Amniotic epithelial cell (primary cell): ENCODE measurements at places on chromosomes 7 and 10.

- no peak for DNase-seq
Measured at GRCh38 chr10:105024184-105024583, 383.1 kb downstream of the SORCS3 start.

- DNase-seq = peak; percentile 63
Measured at GRCh38 chr7:142375710-142376313, 118.0 kb upstream of the PRSS58 start.

- DNase-seq = peak; percentile 69
Measured at GRCh38 chr10:77156406-77156879, 481.2 kb downstream of the KCNMA1 start.

DNA sequence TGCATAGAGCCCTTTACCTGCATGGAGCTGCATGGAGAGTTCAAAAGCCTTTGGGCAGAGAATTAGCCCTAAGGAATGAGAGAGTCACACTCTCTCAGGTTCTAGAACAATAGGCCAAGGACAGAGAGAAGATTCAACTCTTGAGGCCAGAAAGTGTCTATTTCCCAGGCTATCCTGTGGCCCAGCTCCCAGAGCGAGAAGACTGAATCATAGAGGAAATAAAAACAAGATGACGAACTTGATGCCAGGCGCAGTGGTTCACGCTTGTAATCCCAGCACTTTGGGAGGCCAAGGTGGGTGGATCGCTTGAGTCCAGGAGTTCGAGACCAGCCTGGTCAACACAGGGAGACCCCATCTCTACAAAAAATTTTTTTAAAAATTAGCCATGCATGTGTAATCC, 18.3 kb upstream of the PODXL start:
- no peak for DNase-seq

- peak; percentile 77 for DNase-seq
Measured at GRCh38 chr10:20494474-20494873, 402.6 kb downstream of the NEBL start.

GRCh38 chr7:122913608-122914007, 27.3 kb upstream of the CADPS2 start:
- no peak for DNase-seq
